Activated CD4-positive, CD25-positive, alpha-beta regulatory T cell (primary cell): ENCODE measurements at places on chromosomes 1 and 21.

DNA sequence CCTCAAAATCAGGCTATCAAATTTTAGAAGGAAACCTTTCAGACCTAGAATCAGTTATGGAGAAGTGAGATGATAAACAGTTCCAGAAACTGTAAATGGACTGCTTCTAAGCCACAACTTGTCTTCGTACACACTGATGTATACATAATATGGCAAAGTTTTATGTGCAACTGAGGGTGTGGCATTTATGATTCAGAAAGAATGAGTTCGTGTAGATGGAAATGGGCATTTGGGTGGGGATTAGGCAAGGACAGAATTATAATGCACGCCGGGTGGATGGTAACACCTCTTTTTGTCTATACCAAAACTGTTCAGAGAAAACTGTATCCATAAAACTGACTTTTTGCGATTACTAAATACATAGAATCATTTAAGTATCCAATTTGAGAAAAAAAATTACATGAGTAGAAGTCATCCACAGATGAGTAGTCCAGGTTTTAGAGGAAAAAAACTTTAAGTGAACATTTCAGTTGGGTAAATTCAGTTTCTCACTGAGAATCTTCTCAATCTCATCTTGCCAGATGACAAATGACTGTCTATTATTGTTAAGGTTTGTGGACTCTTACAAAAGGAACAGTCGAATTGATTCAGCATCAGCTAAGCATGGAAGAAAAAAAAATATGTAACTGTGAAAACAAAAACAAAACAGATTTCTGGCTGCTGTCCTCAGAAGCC, 22.5 kb downstream of the ERRFI1 start:
- DNase-seq = no peak

GRCh38 chr1:155184835-155185782, 11.5 kb downstream of the TRIM46 start:
- DNase-seq = no peak

DNA sequence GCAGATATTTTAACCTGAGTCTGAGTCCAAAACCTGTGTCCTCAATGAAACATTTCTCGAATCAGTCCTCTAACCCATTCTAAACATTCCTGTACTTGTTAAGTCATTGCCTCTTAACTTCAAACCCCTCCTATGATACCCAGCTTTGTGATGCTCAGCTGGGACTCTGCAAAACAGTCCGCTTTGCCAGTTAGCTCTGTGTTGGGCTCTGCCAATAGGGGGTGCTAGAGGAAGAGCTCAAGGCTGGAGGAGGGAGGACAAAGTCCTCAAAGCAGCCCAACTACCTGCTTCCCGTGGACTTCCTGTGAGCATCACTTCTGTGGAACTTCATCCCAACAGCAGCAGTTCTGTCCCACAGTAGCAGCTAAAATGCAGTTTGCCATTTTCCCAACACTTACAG, 38.1 kb upstream of the SYT14 start:
- no peak for DNase-seq

GRCh38 chr1:228748431-228748830, 13.2 kb downstream of the RHOU start:
- no peak for DNase-seq

DNA sequence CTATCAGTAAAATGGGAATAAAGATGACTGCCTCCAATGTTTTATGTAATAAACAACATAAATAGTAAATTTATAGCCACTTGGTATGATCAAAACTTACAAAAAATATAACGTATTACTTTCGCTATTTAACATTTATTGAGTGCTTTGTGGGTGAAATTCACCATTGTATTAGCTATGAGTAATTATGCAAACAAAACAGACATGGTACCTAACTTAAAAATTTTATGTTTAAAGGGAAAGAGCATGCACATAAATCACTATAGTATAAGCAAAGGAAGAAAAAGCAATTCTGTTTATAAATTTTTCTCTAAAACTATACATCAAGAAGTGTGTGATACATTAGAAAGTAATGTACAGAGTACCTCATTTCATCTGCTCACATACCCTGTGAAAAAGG, 1046.2 kb downstream of the NCAM2 start:
- no peak for DNase-seq

DNA sequence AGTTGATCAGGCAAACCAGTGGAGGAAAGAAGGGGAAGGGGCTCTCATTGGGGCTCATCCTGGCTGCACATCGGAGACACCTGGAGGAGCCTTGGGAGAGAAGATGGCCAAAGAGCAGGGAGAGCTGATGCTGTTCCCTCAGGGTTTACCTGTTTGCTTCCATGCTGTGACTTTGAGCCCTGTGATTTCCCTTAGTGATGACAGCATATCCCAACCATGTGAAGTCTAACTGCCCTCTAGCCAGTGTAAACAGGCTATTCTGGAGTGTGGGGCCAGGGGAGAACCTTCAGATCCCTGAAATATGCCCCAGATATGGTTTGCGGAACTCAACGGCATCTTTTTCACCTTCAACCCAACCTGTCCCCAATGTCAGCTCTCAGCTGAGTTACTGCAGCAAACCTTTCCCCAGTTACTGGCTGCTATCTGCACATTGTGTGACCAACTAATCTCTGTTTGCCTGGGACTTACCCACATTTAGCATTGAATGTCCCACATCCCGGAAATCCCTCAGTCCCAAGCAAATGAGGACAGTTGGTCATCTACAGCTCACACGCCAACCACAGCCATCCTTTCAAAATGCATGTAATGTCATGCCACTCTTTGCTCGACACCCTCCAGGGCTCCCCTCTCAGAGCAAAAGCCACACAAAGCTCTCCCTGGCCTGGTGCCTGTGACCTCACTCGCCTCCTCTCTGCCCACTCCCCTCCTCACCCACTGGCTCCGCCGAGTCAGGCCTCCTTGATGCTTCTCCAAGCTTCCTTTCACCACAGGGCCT, 242.3 kb downstream of the KCNJ6 start:
- DNase-seq = no peak

DNA sequence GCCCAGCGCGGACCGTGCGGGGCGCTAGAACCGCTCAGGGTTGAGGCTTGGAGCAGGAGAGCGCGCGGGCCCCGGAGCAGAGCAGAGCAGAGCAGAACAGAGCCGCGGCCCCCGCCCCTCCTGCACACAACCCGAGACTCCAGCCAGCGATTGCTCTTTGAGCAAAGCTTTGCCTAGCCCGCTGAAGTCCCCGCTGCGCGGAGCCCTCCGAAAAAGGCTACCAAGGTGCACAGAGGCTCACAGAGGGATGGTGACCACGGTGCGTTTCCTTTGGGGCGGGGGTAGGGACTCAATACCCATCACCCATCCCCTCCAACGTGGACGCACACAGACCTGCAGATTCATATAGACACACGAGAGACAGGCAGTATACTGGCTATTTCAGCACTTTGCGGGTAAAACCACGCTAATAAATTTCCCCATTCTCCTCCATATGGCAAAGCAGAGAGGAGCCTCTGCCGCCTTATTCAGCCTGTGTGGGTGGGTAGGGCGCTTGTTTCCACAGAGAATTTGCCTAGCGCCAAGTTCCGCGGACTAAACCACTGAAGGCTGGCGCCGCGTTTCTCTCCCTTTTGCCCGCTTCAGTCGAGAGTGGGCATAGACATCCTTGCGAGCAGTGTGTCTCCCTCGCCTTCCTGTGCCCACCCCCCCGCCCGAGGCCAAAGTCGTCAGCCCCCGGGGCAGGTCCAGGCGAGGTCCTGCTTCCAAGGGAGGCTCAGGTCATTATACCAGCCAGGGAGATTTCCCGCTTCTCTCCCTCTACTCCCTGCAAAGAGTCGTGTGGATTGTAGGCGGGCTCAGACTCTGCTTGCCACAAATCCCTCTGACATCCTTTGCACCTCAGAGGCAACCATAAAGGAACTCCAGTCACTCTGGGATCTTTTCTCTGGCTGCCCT, 8.5 kb downstream of the HLX start:
- DNase-seq = no peak

DNA sequence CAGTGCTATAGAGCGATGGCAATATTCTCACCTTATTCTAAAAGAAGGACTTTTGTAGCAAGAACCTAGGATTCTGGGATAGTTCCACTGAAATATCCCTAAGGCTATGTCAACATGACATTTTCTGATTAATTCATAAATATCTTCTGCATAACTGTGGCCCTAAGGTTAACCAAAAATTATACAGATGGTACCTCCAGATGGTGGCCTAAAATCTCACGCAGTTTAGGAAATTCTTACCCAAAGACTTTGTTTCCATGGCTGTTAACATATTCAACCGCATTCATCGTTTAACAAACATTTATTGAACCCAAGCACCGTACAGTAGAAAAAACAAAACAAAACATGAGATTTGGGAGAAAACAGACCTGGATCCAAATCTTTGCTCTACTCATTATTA, 19.1 kb downstream of the NID1 start:
- DNase-seq = no peak

- no peak for DNase-seq
Measured at GRCh38 chr1:169604781-169605560, 18.7 kb upstream of the F5 start.

DNA sequence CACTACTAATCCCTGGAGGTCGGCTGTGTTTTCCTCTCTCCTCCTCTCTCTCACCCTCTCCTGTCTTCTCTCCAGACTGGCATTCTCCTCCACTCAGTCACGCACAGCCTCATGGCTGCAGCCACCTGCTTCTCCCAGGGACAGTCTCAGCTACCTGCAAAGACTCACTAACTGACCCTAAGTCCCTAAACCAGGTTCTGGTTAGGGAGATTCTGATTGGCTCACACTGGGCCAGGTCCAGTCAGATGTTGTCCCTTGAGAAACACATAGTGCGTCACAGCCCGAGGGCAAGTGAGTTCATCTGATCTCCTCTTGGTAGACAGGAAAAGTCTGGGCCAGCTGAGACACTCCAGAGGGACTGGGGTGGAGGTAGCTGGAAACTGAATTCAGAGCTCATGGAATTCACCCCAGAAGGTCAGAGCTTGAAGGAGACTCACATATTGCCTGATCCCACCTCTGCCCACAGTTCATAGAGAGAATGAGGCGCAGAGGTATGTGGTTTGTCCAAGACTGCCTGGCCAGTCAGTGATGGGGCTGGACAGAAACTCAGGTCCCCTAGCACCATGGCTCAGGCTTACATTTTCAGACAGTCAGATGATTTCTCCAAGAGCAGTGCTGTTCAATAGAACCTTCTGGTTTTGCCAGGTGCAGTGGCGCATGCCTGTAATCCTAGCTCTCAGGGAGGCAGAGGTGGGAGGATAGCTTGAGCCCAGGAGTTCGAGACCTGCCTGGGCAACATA, 40.4 kb upstream of the RPL11 start:
- DNase-seq = no peak

DNA sequence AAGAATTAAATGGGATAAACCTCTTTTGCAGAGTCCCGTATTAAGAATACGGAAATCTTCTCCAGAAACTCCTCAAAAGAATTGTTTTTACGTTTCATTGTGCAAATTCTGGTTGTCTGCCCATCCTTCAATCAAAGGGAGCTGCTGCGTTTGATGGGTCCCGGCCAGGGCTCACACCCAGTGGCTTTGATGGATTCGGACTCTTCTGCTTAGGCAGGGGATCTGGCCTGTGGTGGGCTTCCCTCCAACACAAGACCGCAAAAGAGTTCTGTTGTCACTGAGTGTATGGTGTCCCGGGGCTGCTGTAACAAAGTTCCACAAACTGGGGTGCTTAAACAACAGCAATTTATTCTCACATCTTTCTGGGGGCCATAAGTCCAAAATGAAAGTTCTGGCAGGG, 402.0 kb downstream of the PCP4 start:
- DNase-seq = no peak

DNA sequence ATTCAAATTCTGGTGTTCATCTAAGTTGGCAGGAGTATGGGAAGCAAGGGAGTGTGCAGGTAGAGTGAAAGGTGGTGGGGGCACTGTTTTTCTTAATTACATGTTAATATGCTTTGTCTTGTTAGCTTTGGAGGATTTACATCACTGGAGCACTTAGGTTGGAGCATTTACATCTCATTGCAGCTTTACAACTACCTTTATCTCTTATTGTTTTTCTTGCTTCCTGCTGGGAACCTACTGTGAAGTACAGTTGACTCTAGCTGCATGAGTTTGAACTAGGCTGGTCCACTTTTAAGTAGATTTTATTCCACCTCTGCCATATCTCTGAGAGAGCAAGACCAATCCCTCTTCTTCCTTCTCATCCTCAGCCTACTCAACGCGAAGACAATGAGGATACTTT, 554.8 kb upstream of the B3GALT2 start:
- DNase-seq = no peak

DNA sequence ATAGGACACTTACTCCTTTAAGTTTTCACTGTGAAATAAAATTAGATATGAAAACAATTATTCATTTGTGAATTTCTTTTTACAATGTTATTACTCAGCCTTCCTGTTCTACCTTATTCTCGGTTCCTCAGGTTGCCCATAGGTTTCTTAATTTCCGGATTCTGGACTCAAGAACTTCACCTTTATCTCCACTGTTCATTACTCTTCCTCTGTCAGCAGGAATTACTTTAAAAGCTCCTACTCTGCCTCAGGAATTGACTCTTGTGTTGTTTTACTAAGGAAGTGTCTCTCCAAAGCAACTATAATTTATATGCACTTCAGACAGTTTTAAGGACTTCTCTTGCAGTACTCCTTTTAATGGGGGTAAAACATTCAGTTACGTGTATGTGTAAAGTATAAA, 123.8 kb downstream of the OSBPL9 start:
- no peak for DNase-seq

GRCh38 chr1:203672346-203672745, 45.7 kb downstream of the ATP2B4 start:
- no peak for DNase-seq

DNA sequence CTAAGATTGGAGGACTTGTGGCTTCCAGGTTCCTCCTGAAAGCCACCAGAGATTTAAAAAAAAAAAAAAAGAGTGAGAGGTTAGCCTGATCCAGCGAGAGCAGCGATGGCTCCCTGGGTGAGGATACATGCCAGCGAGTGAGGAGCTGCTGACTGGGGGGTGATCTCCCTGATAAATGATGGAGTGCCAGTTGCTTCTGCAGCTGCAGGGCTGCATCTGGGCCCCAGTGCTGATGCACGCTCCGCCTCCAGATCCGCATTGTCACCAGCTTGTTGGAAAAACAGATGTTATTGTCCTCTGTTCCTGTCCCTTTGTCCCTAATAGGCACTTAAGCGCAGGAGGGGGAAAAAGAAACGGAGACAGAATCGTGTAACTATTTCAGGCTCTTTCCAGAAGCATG, 28.6 kb downstream of the UBIAD1 start:
- no peak for DNase-seq

GRCh38 chr1:162835157-162835899, 25.6 kb downstream of the CCDC190 start:
- no peak for DNase-seq

GRCh38 chr1:43600033-43601020, 49.6 kb upstream of the KDM4A start:
- no peak for DNase-seq

- no peak for DNase-seq
Measured at GRCh38 chr21:31041295-31042079, 3.2 kb upstream of the KRTAP19-8 start.

DNA sequence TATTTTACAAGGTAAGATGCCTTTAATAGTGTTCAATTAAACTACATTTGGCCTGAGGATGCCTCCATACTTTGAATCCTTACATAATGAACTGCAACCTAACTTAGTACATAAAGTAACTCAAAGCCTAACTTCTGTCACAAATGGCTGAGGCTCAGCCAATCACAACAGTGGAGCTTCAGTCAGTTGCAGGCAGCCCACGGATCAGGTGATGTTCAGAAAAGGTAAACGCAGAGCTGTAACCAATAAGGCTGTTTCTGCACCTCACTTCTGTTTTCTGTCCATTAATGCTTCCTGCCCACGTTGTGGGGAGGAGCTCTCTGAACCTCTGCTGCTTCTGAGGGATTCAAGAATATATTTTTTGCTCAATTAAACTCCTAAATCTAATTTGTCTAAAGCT, 94.8 kb upstream of the KIAA0040 start:
- no peak for DNase-seq
